NCI-H1930 (cell line): ENCODE measurements at places on chromosomes 1 and 21.

DNA sequence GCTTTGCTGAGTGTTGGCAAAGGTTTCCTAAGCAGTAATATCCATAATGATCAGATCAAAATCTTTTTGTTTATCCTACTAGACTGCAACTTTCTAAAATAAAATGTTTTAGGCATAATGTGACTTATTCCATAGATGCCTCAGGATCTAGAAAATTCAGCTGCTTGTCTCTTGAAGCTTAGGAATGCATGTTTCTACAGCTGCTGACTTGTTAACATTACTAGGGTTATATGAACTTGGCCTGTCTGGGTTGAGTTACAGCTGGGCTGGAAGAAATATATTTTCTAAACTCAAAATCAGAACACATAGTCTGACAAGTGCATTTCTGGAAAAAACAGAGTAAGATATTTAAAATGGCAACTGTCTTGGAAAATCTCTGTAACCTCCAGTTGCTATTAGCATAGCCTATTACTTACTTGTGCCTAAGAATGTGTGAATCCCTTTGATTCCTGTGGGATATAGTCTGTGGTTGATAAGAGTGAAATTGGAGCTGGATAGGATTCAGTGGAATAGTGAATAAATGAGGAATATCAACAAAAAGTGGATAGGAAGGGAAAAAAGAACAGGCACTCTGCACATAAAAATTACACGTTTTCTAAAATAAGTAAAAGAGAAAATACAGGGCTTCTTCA lies 61.2 kb downstream of the RGS4 start:
- DNase-seq = no peak

GRCh38 chr1:108016451-108016920 lies 51.5 kb upstream of the VAV3 start:
- DNase-seq = no peak

DNA sequence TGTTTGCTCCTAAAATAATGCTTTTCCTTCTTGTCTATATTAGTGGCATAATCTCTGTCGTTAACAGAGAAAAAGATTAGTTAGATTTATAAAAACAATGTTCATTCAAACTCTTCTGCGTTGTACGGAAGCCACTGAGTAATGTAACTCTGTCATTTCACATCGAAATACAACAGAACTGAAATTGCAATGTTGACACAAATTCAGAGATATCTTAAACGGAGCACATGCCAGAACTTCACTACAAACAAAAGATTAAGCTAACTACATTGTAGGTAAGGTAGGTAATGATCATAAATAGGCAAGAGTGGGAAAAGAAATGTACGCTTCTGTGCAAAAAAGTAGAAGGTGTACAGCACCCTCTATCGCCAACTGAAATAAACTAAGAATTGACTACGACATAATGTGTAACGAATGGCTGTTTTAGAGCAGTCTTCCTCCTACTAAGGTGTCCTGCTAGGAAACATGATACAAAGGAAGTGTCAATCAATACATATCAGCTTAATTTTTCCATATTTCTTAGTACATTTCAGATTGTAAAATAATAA lies 56.6 kb downstream of the PCNX2 start:
- DNase-seq = no peak

DNA sequence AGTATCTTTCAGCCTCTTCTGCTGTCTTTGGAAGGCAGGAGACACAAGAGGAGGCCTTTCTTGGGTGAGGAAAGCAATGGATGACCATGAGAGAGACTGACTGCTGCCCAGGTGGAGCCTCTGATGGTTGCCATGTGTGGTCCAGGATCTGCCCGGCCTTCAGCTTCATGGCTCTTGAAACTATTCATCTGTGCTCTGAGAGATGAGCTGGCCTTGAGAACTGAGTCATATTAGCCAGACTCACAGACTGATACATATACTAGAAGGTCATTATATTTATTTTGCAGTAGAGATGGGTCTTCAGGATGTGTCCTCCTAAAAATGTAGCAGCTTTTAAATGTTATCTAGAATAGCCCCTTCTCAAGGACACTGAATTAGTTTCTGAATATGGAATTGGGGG lies 33.7 kb downstream of the PTGFRN start:
- no peak for DNase-seq

- no peak for DNase-seq
These were observed 630.5 kb downstream of the SMYD3 start for GRCh38 chr1:245876586-245876985.

DNA sequence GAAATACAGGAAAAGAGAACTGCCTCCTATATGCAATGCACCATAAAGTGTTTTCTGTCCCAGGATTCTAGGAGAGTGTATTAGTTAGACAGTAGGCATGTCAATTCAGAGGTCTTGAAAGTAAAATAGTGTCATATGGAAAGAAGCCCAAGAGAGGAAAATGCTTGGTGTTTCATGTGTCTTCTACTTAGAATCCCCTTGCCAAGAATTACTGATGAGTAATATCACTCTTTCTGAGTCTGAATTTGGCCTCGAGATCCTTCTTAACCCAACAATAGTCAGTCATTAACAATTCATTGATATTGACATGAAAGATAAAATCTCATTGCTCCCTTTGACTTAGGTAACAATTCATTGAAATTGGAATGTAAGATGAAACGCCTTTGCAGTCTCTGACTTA lies 972.2 kb downstream of the TTLL7 start:
- DNase-seq = no peak

DNA sequence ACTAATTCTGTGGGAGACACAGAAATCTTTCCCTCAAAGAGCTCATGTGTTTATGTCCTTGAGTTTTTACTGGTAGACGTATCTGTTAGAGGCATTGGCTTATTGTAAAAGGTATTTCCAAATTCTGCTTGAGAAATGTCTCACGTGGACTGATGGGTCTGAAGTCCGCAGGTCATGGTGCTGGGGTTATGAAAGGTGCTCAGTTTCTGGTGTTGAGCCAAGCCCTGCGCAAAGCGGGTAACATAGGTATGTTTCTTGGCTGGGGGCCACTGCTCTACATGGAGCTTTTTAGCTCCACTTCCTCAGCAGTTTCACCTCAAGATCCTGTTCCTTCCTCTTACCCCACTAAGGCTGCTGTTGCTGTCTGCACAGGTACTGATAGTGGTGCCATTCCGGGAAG lies 10.8 kb downstream of the UTP25 start:
- DNase-seq = no peak

DNA sequence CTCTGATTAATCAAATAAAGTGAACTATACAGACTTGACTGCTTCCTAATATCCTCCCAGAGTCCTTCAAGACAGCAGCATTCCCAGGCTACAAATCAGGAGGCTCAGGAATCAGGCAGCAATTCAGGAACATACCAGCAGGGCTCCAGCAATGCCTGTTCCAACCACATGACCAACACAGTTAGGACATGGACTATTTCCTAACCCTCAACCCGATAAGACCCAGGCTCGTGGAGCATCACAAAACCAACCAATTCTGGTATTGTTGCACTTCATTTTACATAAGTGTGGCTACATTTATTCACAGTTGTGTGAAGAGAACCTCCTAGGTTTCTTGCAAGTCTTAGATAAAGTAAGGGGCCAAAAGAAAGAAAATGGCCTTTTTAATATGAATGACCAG lies 546.2 kb upstream of the ADGRL2 start:
- no peak for DNase-seq

DNA sequence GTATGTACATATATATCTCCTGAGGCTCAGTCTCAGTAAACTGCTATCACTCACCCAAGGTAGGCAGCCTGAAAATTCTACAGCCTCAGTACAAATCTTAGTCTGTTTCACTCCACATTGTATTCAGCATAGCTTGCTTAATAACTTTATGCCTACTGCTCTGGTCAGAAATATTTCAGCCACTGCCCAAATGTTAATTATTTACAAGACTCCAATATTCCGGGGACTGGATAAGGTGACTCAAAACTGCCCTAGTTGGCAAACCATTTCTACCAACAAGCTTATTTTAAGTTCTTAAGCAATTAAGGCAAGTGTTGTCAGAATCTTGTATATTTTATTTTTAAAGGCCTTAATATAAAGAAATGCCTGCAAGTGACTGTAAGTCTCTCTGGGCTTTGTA lies 114.8 kb downstream of the LRRIQ3 start:
- no peak for DNase-seq

- DNase-seq = no peak
These were observed 91.7 kb upstream of the EDN2 start for GRCh38 chr1:41576206-41576605.

DNA sequence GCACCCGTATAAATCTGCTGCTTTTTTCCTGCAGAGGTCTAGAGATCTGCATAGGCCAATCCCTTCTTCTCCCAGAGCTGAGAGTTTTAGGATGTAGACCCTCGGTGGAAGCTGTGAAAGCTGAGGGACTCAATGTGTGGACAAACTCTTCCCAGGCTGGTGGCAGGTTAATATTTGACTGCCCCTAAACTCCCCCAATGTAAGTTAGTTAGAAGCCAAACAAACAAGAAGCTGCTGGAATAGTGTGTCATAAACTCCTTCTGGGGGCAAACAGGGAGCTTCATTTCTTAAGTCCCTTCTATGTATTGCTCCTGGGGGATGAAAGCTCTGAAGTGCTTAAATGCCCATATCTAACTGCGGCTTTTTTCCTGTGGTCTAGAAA lies 72.3 kb downstream of the SCMH1 start:
- DNase-seq = no peak

GRCh38 chr1:162859191-162859590 lies 1.8 kb downstream of the CCDC190 start:
- no peak for DNase-seq

GRCh38 chr1:161779393-161779792 lies 13.3 kb downstream of the ATF6 start:
- DNase-seq = no peak

DNA sequence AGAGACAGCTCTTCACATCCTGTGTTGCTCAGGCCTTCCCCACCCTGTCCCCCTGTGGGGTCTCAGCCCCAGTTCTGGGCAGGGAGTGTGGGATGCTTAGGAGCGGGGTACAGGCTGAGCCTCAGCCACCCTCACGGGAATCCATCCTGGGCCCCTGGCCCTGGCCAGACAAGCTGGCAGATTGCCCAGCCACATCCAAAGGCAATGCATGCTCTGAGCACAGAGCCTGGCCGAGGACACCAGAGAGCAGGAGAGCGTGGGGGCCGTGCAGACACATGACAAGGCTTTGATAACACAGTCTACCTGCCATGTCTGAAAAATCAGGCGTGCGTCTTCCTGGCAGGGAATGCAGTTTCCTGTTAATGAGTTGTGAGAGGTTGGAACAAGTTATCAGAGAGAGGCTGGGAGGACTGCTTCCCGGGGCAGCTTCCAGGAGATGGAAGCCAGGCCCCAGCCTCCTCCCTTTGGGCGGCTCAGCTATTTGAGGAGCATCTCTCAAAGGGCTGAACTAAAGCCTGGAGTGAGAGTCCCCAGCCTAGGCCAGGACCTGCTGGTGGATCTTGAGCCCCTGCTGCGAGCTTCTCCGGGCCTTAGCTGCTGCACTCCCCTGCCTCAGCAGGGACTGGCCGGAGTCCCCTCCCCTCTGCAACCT lies 72.2 kb upstream of the SELENON start:
- DNase-seq = no peak

DNA sequence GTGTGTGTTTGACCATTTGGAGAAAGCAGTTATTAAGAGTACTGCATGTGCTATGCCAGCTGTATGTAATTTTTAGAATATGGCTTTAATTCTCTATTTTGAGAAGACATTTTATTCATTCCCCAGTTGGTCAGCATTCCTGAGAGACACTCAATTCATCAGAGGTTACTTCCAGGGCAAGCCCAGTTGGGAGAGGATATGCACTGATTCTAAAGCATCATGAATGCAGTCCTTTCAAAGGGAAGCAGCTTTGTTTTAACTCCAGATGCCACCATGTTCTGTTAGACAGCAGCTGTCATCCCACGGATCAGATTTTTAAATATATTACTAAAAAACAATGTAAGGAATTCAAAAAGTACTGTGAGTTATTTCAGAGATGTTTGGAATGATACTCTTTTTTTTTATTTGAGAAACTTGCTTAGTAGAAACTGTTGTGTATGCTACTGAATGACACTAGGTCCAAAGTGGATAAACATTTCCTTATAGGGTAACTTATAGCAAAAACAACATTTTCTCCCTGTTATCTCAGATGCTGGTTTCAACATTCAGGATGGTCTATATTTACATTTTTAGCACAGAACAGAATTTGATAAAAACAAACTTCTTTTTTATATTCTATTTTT lies 149.5 kb upstream of the B3GALT2 start:
- no peak for DNase-seq

GRCh38 chr1:50705699-50706098 lies 254.4 kb downstream of the FAF1 start:
- DNase-seq = no peak
